ENCODE measurements at places on chromosomes 3 and 15.

GRCh38 chr3:108100906-108101660 lies 10.3 kb upstream of the CD47 start:
- no peak for DNase-seq

DNA sequence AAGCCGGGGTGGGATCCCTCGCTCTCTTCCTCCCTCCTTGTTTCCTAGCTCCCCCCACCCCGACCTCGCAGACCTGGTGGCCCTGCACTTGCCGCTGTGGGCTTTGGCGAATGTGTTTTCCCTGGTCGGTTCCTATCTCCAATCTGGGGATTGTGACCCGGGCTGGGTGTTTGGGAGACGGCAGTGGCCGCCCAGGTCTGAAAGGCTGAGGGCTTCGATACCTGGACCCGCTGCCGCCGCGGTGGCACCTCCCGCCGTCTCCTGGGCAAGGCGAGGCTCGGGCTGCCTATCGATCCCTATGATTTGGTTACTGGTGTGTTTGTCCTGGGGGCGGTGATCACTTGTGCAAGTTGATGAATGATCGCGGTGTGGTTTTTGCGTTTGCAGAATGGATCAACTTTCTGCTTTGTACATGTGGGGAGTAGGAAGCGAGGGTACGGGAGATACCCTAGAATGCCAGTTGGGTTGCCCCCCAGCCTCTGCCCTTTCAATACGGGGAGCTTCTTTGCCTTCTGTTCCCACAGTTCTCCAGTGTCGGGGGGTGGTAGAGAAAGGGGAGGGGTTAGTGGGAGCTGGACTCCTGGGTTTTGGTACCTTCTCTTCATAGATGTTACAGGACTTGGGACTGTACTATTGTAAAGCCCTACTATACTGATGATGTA lies 3.0 kb downstream of the BBX start:
- no peak for DNase-seq

- no peak for DNase-seq
These were observed 131.6 kb downstream of the CHCHD6 start for GRCh38 chr3:126835472-126836219.

DNA sequence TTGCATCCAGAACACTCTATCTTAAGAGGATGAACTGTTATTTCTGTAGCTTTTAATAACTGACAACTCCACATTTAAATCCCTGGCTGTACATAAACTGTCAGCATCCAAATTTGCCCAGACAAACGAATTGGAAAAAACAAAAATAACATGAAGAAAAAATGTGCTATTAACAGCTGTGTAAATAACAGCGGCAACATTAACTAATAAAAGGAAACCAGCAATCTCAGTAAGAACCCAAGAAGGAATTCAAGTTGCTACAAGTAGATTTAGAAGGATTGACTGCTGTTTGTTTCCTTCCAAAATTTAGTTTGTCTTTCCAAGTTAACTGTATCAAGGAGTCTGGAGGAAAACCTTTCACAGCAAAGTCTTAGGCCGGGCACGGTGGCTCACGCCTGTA lies 550.6 kb upstream of the MDFIC2 start:
- DNase-seq = no peak

DNA sequence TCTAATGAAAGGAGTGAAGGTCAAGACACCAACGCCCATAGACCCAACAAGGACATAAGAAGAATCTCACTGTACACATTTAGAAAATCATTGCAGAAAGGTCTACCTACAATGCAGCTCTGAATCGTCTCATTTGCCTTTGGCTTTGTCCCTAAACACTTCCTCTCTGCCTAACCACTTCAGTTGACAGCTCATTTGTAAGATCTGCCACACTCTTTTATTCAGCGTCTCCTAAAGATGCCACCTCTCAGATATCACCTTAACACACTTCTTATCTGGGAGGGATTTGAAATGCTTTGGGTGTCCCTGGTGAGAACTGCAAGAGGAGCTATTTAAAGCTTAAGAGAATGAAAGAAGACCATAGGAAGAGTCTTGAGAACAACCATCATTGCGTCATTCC lies 38.7 kb downstream of the RAB27A start:
- DNase-seq = no peak

DNA sequence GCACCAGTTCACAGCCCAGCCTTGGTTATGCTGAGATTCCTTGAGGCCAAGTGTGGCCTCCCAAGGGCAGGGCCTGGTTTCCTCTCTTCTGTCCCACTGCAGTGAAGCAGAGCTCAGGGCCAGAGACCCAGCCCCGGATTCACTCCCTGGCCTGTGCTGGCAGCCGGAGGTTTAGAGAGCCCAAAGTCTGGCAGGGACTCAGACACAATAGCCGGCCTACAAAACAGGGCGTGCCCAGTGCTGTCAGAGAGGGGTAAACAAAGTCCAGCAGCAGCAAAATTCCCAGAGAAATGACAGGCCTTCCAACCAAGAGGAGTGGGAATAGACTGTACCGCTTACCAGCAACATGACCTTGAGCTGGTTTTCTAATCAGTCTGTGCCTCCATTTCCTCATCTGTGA lies 14.0 kb downstream of the VIPR1 start:
- no peak for DNase-seq

- no peak for DNase-seq
These were observed 1155.0 kb downstream of the ZPLD1 start for GRCh38 chr3:103589770-103590169.

DNA sequence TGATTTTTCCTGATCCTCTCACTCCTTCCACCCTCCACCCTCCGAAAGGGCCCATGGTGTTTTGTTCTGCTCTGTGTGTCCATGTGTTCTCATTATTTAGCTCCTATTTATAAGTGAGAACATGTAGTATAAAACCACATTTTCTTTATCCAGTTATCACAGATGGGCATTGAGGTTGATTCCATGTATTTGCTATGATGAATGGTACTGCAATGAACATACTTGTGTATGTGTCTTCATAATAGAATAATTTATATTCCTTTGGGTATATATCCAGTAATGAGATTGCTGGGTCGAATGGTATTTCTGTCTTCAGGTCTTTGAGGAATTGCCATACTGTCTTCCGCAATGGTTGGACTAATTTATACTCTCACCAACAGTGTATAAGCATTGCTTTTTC lies 126.0 kb downstream of the IMPG2 start:
- no peak for DNase-seq

DNA sequence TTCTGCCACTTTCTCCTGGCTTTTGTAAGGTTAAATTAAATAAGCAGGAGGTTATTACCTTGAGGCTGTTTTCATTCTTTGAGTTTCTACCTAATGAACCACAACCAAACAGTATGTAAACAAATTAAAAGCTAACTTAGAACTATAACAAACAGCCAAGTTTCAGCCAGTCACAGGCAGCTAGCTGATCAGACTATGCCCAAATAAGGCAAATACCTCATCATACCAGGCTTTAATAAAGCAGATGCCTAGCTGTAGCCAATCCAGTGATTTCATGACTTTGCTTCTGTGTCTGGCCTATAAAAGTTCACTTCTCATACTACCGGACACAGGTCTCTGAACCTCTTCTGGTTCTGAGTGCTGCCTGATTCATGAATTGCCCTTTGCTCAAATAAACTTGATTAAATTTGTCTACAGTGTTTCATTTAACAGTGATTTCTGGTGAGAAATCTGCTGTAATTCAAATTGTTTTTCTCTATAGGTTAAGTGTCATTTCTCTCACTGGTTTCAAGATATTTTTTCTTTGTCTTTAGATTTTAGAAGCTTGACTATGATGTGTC lies 24.2 kb downstream of the SH3GL3 start:
- DNase-seq = no peak

- DNase-seq = no peak
These were observed 43.4 kb upstream of the CLRN1 start for GRCh38 chr3:151015767-151016477.

- DNase-seq = no peak
These were observed 61.5 kb upstream of the SETMAR start for GRCh38 chr3:4241595-4242170.

DNA sequence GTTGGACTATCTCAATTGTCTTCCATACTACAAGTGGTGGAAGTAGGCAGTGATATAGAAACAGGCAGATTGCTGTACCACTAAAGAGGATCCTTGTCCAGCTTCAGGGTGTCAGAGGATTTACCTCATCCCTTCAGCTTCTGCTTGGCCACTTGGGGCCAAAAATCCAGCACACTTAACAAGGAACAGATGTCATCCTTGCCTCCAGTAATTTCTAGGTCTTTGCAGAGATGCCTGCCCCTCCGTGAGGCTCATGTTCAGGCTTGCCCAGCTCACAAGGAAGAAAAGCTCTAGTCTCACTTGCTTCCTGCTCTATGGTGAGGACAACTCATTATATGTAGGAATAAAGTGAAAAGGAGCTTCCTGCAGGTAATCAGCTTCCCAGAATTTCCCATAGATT lies 510.3 kb downstream of the EPHA3 start:
- no peak for DNase-seq

GRCh38 chr3:12579905-12580304 lies 23.0 kb downstream of the MKRN2 start:
- DNase-seq = no peak

DNA sequence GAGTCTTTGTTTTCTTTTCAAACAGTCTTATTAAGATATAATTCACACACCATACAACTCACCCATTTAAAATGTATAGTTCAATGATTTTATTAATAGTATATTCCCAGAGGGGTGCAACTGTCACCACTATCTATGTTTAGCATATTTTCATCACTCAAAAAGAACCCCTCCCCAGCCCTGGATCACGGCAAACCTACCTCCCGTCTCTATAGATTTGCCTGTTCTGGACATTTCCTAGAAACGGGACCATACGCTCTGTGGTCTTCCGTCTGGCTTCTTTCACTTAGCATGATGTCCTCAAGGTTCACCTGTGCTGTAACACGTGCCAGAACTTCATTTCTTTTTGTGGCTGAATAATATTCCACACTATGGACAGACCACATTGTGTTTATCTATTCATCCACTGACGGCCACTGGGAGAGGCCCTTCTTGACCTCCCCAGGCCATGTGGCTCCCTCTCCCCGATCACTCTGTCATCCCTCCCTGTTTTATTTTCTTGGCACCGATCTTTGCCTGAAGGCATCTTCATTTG lies 56.4 kb downstream of the IQSEC1 start:
- DNase-seq = no peak

- DNase-seq = no peak
These were observed 51.6 kb upstream of the SRGAP3 start for GRCh38 chr3:9301091-9301490.

DNA sequence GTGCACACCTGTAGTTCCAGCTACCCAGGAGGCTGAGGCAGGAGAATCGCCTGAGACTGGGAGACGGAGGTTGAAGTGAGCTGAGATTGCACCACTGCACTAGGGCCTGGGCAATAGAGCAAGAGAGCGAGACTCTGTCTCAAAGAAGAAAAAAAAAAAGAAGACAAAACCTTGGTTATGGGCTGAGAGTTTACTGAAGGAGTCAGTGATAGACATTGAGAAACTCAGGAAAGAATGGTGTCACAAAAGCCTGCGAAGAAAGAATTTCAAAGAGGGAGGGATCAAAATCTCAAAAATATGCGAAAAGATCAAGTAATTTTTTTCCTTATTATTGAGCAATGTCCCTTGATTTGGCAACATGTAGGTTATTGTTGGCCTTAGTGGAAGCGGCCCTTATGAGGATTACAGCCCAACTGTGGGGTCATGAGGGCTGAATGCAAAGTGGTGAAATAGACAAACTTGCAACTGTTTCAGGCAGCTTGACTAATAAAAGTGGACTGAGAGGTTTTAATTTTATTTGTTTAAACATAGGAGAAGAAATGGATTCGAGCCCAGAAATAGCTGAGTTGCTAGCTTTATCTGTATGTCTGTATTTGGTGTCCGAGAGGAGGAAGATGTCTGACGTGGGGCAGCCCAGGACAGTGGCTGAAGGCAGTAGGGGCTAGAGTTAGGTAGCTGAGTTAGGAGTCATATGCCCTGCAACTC lies 18.8 kb upstream of the CELF6 start:
- no peak for DNase-seq

GRCh38 chr3:151124476-151124875 lies 39.0 kb downstream of the MED12L start:
- no peak for DNase-seq

DNA sequence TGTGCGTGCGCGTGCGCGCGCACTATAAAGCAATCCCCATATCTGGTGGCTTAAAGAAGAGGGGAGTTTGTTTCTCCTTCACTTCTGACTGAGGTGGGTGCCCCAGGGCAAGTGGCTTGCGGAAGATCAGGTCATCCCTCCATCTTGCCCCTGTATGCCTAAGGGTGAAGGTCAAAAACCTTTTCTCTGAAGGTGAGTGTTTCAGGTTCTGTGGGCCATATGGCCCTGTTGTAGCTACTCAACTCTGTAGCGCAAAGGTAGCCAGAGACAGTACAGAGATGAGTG lies 5.5 kb downstream of the ABTB1 start:
- no peak for DNase-seq

DNA sequence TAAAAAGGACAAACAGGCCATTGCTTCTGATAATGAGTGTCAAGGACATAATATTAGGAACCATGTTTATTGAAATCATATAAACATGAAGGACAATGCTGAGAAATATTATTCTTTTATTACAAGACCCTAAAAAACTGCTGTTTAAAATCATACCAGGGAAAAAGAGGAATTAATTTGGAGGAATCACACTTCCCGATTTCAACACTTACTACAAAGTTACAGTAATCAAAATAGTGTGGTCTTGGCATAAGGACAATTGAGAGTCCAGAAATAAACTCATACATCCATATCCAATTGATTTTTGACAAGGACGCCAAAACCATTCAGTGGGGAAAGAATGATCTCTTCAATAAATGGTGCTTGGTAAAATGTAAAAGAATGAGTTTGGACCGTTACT lies 13.0 kb downstream of the CYP1A1 start:
- DNase-seq = no peak

GRCh38 chr3:7410782-7411181 lies 549.9 kb downstream of the GRM7 start:
- DNase-seq = no peak

GRCh38 chr15:92083190-92083589 lies 229.7 kb downstream of the SLCO3A1 start:
- no peak for DNase-seq

- no peak for DNase-seq
These were observed 70.6 kb downstream of the SEMA6D start for GRCh38 chr15:47787875-47788274.

DNA sequence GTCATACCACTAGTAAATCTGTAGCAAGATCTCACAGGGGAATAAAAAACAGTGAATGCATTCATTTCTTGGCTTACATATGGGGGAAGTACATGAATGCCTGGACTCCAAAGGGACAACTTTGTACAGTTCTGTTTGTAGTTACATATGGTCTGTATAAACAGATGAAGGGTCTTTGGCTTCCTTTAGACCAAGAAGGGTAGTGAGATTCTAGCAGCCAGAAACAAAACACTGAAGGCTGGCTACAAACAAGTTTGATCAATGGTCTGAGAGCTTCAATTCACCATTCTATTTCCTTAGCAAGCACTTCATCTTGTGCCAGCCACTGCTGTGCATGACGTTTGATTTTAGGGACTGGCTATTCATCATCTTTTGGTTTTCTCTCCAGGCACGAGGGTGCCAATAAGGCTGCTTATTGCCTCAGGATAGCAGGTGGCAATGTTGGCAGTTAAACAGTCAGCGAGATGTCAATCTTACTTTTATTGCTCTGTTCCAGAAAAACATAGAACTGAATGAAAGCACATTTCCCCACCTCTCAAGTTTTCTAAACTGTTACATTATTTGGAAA lies 313.7 kb upstream of the COL8A1 start:
- no peak for DNase-seq

Measured in D721Med (cell line).